ENCODE measurements at places on chromosomes 4 and X. TPM values are rescaled to one million over a fixed set of nuclear protein-coding genes. Genes with fewer than 3 reads are reported as not detected.

Gene PRRG1
- total RNA-seq, result not detected

- H3K27ac ChIP-seq, result no peak overlapping the region
- no peak for DNase-seq
- no peaks in the 10 kb centered on the region for H3K36me3 ChIP-seq
- H3K4me1 ChIP-seq, result no peaks in the 10 kb centered on the region
Observed at GRCh38 chr4:52250154-52250553, 199.1 kb downstream of the SPATA18 start.

GRCh38 chr4:13674971-13675370 lies 47.4 kb upstream of the BOD1L1 start:
- H3K36me3 ChIP-seq, result no peaks in the 10 kb centered on the region
- no peak overlapping the region for H3K4me3 ChIP-seq
- DNase-seq, result no peak

- no peaks in the 10 kb centered on the region for H3K36me3 ChIP-seq
- H3K27me3 ChIP-seq, result no peaks in the 10 kb centered on the region
- no peak overlapping the region for H3K4me3 ChIP-seq
- H3K4me1 ChIP-seq, result peaks cover 57% of the 10 kb centered on the region
- H3K27ac ChIP-seq, result no peak overlapping the region
- no peak for DNase-seq
Observed at GRCh38 chr4:78644063-78644691, 92.6 kb downstream of the ANXA3 start.

GRCh38 chrX:7170898-7171297 lies 22.9 kb upstream of the PUDP start:
- H3K27ac ChIP-seq, result no peak overlapping the region
- H3K27me3 ChIP-seq, result no peaks in the 10 kb centered on the region
- H3K4me3 ChIP-seq, result no peak overlapping the region
- peak; percentile 1 for DNase-seq
- H3K36me3 ChIP-seq, result no peaks in the 10 kb centered on the region
- H3K4me1 ChIP-seq, result no peaks in the 10 kb centered on the region

GRCh38 chr4:93394545-93395081 lies 433.9 kb upstream of the ATOH1 start:
- no peak for DNase-seq
- H3K4me1 ChIP-seq, result no peaks in the 10 kb centered on the region
- no peak overlapping the region for H3K27ac ChIP-seq
- no peaks in the 10 kb centered on the region for H3K36me3 ChIP-seq
- no peak overlapping the region for H3K4me3 ChIP-seq

- H3K27ac ChIP-seq, result no peak overlapping the region
- H3K4me1 ChIP-seq, result peaks cover 15% of the 10 kb centered on the region
- H3K4me3 ChIP-seq, result no peak overlapping the region
- DNase-seq, result no peak
- peaks cover 47% of the 10 kb centered on the region for H3K36me3 ChIP-seq
Observed at GRCh38 chr4:109672169-109672930, 30.9 kb downstream of the CASP6 start.

DNA sequence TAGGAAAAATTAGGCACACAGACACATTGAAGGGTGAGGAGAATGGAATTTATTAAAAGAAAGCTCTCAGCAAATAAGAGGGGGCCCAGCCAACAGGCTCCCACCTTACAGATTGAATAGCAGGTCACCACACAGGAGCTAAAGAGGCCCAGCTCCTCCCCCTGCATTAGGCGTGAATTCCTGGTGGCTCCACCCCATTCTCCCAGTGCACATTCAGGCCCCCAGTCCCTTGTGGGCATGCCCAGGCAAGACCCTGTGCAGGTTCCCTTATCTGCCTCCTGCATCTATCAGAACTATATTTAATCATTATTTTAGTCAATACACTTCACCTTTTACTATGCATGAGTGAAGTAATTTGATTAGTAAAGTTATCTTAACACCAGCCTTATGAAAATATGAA lies 856.3 kb upstream of the NDST4 start:
- no peaks in the 10 kb centered on the region for H3K27me3 ChIP-seq
- H3K27ac ChIP-seq, result no peak overlapping the region
